ENCODE measurements at places on chromosomes 4 and X.

DNA sequence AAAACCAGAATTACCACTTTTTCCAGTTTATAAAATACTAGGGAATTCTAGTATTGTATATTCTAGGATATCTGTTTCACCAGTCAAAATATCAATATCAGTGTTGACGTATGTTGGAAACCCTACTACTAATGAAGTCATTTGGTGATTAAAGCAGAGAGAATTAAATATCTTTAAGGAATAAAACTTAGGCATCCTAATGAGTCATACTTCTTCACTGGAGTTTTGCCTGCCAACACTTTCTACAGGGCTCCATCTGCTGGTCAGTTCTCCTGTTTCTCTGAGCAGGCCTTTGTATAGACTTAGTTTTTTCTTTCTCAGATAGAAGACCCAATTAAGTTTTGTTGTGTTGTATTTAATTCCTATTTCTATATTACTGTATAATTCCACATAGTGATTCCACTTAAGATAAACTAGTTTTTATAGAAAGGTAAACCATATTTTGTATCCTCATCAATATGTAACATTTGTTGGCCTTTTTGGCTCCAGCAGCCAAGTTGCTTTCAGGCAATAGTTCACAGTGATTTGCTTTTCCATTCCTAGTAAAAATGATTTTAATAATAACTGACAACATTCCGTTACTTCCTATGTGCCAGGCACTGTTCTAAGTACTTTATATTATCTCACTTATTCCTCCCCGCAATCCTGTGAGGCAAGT, 3.5 kb downstream of the AP1AR start:
- peak; percentile 62 for DNase-seq

DNA sequence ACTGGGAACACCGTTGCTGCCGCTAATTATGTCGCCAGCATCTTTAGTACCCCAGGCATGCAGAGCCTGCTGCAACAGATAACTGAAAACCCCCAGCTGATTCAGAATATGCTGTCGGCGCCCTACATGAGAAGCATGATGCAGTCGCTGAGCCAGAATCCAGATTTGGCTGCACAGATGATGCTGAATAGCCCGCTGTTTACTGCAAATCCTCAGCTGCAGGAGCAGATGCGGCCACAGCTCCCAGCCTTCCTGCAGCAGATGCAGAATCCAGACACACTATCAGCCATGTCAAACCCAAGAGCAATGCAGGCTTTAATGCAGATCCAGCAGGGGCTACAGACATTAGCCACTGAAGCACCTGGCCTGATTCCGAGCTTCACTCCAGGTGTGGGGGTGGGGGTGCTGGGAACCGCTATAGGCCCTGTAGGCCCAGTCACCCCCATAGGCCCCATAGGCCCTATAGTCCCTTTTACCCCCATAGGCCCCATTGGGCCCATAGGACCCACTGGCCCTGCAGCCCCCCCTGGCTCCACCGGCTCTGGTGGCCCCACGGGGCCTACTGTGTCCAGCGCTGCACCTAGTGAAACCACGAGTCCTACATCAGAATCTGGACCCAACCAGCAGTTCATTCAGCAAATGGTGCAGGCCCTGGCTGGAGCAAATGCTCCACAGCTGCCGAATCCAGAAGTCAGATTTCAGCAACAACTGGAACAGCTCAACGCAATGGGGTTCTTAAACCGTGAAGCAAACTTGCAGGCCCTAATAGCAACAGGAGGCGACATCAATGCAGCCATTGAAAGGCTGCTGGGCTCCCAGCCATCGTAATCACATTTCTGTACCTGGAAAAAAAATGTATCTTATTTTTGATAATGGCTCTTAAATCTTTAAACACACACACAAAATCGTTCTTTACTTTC, 1.8 kb downstream of the UBQLN2 start:
- DNase-seq: no peak

DNA sequence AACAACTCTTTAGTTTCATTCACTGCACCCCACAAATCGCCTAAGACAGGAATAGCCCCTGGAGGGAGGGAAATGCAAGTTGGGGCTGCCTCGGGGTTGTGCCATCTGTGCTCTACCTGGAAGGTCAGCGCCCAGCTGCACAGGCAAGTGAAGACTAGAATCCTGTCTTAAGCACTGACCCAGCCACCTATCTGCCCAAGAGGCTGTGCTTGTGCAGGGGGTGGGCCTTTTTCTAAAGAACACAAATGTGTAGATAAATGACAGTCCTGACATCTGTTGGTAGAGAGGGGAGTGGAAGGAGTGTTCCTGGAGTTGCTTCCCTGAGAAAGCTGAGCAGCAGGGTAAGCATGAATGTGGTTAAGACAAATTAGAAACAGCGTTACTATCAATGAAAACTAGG, 15.7 kb downstream of the ZNF518B start:
- DNase-seq: no peak

GRCh38 chr4:98851806-98852205, 77.1 kb downstream of the EIF4E start:
- no peak for DNase-seq

GRCh38 chr4:118012142-118012541, 22.1 kb upstream of the NDST3 start:
- DNase-seq: no peak

GRCh38 chr4:54152846-54153600, 53.1 kb downstream of the GSX2 start:
- no peak for DNase-seq

DNA sequence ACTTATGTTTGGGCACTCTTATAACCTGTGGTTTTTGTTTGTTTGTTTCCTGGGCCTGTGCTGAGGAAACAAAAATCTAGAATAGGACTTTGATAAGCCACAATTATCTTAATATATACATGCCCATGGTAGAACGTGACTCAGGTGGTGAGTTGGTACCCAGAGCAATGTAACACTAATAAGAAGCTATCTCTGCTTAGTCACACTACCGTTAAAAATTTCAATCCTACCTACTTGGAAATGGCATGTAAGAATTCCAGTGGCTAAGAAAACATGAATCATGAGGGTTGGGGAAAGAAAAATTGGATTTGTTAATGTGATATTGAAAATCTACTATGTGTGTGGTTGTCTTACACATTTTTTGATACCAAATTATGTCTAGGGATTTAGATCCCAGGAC, 30.5 kb upstream of the ADGRG2 start:
- no peak for DNase-seq

- no peak for DNase-seq
Observed at GRCh38 chr4:108519911-108520601, 100.3 kb upstream of the RPL34 start.

- DNase-seq: no peak
Observed at GRCh38 chrX:9829308-9830267, 43.4 kb downstream of the SHROOM2 start.

DNA sequence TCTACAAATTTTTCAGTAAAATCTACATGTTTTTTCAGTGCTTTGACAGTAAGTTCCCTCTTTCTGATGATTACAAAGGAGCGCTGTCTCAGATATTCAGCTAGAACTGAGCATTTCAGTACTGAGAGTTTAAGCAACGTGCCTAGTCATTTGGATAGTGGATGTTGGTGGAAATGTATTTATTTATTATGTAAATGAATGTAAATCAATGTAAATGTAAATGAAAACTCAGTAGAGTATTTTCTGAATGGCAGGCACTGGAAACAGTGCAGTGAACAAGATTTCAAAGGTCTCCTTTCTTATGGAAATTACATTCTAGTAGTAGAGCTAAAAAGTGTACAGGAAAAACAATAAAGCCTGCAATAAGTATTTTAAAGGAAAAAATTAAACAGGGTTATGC, 370.2 kb upstream of the SPANXN4 start:
- no peak for DNase-seq

DNA sequence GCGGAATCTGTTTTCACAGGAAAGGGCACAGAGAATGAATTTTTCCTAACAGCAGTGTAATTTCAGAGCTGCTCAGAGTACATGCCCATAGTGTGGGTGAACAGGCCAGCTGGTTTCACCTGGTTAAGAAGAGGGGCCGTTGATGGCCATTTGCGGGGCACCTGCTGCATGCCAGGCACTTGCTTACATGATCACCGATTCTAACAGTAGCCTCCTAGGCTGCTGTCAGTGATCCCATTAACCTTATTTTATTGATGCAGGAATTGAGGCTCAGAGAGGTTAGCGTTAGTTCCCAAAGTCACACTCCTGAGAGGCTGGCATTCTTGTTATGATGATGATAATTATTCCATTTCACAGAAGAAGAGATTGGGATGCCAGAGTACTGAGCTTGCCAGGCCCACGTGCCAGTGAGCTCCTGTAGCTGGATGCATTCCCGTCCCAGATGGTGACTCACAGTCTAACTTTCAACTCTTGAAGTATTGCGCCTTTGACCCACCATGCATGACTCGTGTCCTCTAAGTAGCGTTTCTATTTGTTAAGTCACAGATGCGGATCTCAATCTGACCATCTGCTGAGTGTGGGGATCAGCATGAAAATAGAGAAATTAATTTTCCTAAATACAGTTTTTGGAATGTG, 76.5 kb downstream of the PSAPL1 start:
- peak; percentile 61 for DNase-seq

- DNase-seq: no peak
Observed at GRCh38 chr4:139834981-139835391, 169.4 kb downstream of the MGST2 start.

DNA sequence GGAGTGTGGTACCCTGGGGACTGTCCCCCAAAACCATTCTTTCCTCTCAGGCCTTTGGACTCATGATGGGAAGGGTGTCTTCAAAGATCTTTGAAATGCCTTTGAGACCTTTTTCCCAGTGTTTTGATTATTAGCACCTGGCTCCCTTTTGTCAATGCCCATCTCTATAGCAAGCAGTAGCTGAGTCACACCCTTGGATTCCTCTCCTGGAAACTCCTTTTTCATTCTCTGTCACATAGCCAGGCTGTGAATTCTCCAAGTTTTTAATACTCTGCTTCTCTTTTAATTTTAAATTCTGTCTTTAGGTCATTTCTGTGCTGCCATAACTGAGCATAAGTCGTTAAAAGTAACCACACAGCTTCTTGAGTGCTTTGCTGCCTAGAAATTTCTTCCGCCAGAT, 29.7 kb downstream of the IL21 start:
- DNase-seq: no peak

DNA sequence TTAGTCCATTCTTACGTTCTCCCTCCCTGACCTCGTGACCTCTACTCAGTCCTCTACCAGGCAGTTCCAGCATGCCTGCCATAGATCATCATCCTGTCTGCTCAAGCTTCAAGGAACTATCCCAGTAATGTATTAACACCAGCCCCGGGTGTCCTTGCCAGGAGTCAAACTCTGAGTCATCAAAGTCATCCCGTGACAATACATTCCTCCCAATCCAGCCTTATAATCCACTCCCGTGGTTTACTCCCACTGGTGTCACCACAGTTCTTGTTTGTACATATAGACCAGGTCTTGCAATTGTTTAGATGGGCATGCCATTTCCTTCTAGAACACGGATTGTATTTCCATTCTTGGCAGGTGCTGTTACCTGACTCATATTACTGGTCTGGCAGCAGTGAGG, 68.7 kb upstream of the TAB3 start:
- DNase-seq: peak; percentile 35

GRCh38 chr4:6011271-6011671, 7.0 kb downstream of the C4orf50 start:
- no peak for DNase-seq

- no peak for DNase-seq
Observed at GRCh38 chr4:128457726-128458125, 170.1 kb upstream of the PGRMC2 start.

DNA sequence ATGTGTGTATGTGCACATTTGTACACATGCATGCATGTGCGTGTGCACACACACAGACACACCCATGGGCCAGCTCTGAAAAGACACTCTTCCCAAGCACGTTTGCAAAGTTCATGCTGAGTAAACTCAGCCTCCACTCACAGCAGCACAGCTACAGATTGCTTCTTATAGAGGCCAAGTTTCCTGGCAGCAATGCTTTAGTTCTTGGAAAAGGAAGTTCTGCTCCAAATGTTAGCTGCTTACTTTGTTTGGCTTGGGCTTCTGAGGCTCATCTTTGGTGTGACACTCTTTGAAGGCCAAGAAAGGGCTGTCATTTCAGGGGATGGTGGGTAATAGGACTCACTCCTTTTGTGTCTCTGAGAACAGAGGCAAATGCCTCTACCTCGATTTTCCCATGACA, 6.6 kb downstream of the PLP1 start:
- no peak for DNase-seq

- DNase-seq: no peak
Observed at GRCh38 chr4:173171987-173172386, 3.4 kb downstream of the GALNT7 start.

- no peak for DNase-seq
Observed at GRCh38 chrX:133215017-133215416, 3.1 kb downstream of the TFDP3 start.

GRCh38 chrX:34778916-34779315, 121.8 kb upstream of the TMEM47 start:
- DNase-seq: no peak

DNA sequence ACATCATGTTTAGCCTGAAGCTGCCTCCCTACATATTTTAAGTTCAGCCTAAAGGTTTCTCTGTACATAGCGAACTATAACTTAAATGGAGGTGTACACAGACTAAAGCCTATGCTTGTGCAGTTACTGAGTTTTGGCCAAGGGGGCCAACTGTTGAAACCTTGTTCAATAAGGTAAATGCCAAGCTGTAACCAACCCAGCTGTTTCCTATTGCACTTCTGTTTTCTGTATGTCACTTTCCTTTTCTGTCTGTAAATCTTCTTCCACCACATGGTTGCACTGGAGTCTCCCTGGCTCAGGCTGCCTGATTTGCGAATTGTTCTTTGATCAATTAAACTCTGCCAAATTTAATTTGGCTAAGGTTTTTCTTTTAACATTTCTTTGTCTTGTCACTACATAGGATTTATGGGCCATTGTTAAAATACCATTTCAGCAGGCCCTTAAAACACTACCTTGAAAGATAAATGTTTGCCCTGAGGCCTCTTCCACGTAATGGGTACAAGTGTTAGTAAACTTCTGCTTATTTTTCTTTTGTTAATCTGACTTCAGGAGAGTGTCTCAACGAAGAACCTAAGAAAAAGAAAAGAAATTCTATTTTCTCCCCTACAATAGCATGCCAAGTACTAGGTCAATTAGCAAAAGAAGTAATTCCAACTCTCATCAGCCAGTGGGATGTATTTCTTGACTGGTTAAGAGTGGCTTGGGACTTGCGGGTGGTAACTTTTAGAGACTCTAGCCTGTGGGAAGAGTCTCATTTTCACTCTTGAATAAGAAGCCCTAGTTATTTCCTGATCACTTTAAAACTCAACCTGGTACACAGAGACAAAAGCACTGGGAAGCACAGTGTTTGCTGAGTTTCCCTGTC, 45.7 kb upstream of the PRSS12 start:
- DNase-seq: no peak

DNA sequence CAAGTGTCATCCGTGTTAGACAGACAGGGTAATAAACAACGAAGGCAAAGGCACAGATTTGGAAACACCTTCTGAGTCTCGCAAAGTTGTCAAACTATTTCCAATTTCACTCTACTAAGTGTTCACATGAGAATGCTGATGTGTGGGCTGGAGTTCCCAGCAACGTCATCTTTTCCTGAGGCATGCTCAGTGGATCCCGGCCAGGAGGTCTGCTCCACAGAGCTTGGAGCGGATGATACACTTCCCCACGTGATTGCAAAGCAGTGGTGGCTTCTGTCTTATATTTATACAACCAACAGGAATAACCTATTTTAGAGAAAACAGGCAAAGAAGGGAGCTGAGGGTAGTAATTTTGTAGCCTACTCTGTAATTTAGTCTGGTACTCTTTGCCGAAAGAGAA, 40.1 kb upstream of the PDK3 start:
- DNase-seq: peak; percentile 50

Measured in breast epithelium (tissue), 4 donors.